T-helper 2 cell treated with Interferon-gamma antibody and Interleukin-4, amounts not matched to agents 5 μg/mL and 100 μg/mL, for 36 hours (primary cell): ENCODE measurements at places on chromosomes 3 and 15.

GRCh38 chr3:46585799-46586693 lies 19.9 kb upstream of the LRRC2 start:
- DNase-seq, result no peak

DNA sequence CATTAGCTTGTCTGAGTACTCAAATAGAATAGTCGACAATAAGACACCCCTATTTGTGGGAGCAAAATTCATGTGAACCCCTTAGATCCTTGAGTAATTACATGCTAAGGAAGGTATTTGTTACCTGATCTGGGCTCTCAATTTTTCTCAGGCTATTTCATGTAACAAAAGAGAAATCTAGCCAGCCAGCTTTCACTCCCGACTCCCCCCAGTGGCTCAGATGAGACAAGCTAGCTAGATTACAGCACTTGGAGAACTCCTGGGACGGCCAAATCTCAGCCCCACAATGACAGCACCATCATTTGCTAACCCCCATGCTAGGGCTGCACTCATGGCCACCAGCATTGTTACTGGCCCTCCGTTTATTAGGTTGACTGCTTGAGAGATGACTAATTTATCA lies 41.3 kb downstream of the GLDN start:
- no peak for DNase-seq

GRCh38 chr3:9412293-9412692 lies 14.9 kb downstream of the SETD5 start:
- no peak for DNase-seq

DNA sequence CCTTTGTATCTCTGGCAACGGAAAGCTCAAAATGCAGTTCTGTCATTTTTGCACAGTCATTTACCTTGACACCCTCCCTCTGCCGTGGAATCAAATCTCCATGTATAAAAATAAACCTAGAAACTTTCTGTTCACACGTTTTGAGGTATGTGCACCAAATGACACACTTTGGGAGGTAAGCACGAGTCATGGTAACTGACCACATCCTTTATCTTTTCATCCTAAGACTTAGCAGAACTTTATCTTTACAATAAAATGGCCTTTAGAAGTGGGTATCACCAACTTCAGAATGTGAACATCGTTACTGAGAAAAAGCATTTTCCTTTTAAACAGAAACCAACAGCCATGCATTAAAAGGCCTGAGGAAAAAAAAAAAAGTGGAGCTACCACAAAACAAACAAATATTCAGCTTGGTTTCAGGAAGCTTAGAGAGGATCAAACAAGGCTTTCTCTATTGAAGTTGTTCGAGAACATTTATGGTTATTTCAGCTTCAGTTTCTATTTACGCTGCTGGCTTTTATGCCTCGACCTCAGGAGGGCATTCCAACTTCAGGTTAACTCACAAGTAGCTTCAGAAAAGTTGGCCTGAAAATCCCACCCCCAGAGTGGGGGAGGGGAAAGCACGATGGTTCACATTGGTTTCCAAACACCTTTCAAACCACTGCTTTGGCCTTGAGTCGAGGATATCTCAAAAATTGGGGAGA lies 171.1 kb upstream of the ICE2 start:
- peak; percentile 51 for DNase-seq

GRCh38 chr3:138359919-138360868 lies 11.8 kb downstream of the MRAS start:
- no peak for DNase-seq

DNA sequence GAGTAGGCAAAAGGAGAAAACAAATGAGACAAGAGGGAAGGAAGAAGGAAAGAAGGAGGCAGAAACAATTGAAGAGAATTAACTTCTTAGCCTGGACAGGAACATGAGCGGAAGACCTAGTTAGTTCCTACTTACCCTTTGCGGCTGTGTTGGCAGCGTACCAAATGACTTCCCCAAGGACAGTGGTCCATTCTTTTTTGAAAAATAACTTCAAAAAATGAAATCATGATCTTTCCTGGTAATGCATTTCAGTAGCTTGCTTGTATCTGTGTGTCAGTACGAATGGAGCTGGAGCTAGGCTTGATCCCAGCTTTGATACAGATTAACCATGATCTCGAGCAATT lies 41.5 kb upstream of the CFAP161 start:
- no peak for DNase-seq

DNA sequence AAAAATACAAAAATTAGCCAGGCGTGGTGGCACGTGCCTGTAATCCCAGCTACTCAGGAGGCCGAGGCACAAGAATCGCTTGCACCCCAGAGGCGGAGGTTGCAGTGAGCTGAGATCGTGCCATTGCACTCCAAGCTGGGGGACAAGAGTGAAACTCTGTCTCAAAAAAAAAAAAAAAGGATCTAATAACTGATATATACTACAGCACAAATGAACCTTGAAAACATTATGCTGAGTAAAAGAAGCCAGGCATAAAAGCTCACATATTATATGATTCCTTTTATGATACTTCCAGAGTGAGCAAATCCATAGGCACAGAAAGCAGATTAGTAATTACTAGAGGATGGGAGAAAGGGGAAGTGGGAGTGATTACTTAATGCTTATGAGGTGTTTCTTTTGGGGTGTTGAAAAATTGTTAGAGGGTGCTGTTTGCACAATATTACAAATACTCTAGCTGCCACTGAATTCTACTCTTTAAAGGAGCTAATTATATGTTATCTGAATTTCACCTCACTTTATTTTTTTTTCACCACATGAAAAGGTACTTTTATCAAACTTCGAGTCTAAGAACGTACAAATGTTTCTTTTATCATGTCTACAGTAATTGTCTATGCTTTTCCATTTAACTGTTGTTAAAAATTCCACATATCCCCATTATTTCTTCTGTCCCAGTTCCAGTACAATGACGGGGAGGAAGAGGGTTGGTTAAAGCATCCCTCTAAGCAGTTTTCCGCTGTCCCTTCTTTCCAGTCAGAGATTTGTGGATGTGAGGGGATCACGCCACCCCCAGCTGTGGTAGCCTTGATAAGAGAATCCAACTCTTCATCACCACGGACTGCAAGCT lies 77.7 kb upstream of the FAM174B start:
- DNase-seq, result no peak

- peak; percentile 49 for DNase-seq
Measured at GRCh38 chr3:69739204-69740102, at the start of gene MITF. TSS of gene MITF (plus strand) at chr3:69739464. CDS start at chr3:69739598, 134 bp downstream.

- DNase-seq, result no peak
Measured at GRCh38 chr3:155512175-155512866, 218.8 kb upstream of the STRIT1 start.

GRCh38 chr15:88610701-88611231 lies 10.4 kb upstream of the AEN start:
- DNase-seq, result no peak

GRCh38 chr3:124784686-124785382 lies 54.6 kb downstream of the UMPS start:
- no peak for DNase-seq

- peak; percentile 81 for DNase-seq
Measured at GRCh38 chr3:58463181-58463941, 28.5 kb upstream of the KCTD6 start.

DNA sequence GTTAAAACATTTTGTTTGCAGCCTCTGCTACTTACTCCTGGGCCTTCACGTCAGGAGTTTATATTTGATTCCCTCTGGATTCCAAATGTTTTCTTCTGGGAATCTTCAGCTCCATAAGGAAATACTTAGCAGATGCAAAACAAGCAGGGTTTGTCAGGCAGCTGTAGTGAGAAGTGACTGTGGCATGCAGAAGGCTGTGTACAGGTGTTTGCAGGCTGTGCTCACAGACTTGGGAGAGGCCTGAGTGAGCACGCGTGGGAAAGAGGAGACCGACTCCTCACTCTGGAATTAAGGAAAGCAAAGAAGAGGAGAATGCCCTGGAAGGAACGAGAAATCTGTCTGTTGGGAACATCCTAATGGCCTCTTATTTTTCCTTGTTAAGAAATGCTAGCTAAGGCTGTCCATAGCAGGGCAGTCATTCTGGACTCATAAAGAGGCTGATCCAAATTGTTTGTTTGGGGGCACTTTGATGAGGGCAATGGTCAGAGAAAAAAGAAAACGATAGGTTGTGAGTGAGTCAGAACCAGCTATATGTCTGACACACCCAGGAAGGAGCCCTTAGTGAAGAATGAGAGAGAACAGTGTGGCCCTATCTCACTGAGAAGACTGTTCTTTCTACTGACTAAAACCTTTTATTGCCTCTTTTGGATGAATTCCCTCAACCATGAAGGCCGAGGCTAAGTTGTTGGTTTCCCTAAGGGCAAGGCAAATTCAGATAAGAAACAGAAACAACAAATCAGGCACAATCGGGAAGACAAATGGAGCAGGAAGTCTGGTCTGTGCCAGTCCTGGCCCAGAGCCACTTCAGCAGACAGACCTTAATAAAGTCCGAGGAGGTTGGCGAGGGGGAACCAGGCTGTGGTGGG lies 82.6 kb downstream of the TGFBR2 start:
- DNase-seq, result no peak

- no peak for DNase-seq
Measured at GRCh38 chr3:197728487-197728886, 8.2 kb downstream of the RUBCN start.

DNA sequence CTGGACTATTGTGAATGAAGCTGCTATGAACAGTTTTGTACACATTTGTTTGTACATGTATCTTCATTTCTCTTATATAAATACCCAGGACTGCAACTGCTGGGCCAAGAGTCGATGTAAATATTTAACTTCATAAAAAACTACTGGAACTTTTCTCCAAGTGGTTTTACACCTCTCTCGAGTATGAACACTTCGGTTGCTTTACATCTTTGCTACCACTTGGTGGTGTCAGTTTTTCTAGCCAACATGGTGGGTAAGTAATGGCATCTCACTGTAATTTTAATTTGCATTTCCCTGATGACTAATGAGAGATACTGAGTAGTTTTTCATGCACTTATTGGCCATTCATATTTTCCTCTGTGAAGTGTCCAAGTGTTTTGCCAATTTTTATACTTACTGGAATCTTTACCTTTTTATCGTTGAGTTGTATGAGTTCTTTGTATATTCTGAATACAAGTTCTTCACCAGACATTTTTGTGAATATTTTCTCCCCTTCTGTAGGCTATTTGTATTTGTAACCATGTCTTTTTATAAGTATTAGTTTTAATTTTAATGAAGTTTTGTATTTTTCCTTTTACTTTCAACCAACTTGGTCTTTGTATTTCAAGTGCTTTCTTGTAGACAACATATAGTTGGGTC lies 44.4 kb downstream of the PCOLCE2 start:
- peak; percentile 16 for DNase-seq

- DNase-seq, result peak; percentile 15
Measured at GRCh38 chr3:44685128-44685800, 27.2 kb upstream of the ZNF502 start.

DNA sequence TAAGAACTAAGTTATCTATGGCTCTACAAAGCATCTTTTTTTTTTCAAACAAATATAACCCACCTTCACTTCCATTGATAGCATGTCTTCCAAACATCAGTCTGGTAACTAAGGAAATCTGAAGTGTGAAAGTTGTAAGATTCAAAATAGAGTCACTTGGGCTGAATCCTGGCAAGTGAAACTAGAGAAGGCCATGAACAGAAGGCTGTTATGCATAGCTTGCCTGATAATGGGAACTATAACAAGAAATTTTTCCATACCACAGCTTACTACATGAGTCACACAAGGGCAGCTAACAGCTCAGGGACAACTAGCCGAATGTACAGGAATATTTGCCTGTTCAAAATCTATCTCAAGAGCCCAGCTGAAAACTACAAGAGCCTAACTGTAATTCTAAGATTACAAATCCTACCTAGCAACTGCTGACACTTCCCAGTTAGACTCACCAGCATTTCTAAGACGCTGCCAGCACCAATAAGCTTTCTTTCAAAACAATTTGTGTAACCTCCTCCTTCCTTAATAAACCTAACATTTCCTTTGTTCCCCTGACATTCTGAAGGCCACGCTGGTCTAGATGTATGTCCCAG lies 1066.5 kb downstream of the PLOD2 start:
- DNase-seq, result no peak

GRCh38 chr15:58037723-58038301 lies 27.7 kb downstream of the ALDH1A2 start:
- no peak for DNase-seq

- no peak for DNase-seq
Measured at GRCh38 chr3:143910756-143911155, 60.9 kb upstream of the DIPK2A start.

DNA sequence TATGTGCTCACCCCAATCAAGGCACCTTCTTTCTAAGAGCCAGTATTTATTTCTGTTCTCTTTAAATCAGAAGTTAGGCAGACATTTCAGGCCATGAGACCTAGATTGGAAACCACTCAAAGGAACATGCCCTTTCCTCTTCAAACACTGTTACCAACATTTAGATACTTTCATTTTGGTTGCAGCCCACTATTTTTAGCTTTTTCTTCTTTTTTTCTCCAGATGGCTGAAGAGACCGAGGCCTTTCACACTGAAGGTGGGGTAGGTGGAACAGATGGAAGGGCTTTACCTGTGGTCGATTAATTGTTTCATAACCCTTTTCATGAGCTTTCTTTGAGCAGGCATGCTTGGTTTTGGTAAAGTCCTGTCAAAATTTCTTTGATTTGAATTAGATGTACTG lies 10.9 kb upstream of the LZTFL1 start:
- no peak for DNase-seq

GRCh38 chr3:181999314-181999713 lies 287.6 kb downstream of the SOX2 start:
- no peak for DNase-seq

DNA sequence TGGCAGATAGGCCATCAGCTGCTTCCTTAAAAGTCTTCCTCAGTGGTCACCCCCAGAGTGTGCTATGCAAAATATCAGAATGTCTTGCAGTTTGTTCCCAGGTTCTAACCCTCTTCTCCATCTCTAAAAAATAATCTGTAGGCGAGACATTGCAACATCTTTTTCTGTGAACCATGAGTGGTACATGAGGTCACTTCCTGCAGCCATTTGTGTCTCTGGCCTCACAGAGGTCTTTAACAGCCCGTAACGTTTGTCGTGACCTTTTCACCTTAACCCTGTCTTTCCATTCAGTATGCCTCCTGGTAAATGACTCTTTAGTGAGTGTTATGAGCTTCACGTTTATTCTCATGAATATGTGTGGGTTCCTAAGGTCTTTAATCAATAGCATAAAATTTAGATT lies 145.4 kb downstream of the KLHL25 start:
- DNase-seq, result peak; percentile 55

GRCh38 chr3:74067296-74067695 lies 442.6 kb upstream of the PDZRN3 start:
- no peak for DNase-seq

GRCh38 chr3:53142986-53143385 lies 12.8 kb upstream of the RFT1 start:
- no peak for DNase-seq

DNA sequence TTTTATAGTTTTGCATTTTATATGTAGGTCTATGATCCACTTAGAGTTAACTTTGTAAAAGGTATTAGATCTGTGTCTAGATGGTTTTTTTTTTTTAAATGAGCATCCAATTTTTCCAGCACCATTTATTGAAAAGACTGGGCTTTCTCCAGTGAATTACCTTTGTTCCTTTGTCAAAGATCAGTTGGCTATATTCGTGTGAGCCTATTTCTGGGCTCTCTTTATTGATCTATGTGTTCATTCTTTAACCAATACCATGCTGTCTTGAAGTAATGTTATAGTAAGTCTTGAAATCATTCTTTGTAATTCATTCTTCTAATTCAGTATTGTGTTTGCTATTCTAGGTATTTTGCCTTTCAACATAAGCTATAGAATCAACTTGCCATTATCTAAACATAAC lies 165.4 kb upstream of the ARPP21 start:
- DNase-seq, result no peak
